ENCODE measurements at places on chromosomes 12 and 14.

DNA sequence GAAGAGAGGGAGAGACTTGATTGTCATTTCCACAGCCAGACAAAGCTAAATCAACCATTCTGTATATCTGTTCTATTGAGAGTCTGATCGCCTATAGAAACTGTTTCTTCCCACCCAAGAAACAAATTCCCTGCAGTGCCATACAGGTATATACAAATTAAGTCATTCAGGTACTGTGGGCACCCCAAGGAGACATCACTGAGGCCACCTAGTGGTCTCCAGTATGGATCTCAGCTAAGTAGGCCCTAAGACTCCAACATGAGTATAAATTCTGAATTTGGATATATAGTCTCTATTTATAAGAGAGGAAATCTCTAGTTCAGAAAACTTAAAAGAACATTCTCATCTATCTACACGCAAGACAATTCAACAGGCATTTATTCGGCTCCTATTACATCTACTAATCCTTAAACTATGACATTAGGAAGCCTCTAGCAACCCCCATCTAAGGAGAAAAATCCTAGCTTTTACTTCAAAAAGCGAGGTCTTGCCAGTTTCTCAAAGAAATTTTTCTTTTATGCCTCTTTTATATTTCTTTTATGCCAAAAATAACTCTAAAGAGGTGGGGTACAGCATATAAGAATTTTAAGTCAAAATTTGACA, 62.6 kb downstream of the DCAF5 start:
- DNase-seq = peak; percentile 38

- peak; percentile 67 for DNase-seq
Measured at GRCh38 chr12:44875954-44876543, at the start of gene NELL2. Gene NELL2 (minus strand): TSS chr12:44876315. CDS start chr12:44875869, 446 bp downstream.

DNA sequence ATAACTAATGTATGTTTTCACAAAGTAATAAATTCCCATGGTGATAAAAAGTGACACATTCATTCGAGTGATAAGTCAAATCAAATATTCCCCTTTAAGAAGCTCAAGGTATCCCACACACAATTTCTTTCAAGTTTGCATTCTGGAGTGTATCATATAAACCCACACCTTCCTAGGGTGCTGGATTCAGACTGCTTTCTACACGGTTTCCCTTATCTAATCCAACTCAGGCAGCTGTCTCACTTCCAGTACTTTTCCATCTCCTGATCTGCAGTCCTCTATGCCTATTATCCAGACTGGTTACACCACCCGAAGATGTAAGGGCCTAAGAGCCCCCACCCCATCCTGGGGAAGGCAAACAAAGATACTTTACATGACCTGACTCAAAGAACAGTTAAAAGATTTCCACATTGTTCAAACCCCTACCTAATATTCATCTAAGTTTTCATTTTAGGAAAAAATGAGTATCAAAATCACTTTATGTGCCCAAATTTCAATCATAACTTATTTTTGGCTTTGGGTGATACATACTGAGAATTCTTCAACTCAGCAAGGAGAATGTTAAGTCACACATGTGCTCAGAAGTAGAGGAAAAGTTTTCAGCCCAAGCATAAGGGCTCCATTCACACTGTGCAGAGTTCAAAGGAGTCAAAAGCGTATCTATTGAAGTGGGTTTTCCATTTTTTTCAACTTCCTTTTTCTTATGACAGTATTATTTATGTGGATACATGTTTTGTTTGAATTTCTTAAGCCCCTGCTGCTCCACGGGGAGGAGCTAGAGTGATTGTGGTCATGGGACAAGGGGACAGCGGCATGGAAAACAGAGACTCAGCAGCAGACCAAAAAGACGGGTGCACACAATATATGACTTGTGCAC, 41.8 kb downstream of the CORO1C start:
- peak; percentile 65 for DNase-seq

DNA sequence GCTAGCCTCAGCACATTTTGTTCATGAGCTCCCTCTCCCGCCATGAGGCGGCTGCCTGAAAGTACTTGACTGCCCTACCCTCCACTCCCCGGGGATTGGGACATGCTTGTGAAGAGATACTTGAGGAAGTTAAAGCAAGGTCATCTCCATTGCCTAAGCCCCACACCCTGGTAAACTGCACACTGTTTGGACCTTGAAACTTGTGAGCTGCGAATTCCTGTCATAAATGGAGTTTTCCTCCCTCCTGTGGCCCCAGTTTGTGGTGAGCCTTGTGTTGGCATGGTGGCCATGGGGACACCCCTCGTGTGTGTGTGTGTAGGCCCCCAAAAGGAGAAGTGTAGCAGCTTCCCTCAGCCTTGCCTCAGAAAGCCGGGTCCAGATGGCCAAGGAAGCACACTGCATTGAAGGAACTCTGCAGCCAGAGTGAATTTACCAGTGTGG, 395.5 kb downstream of the ZFP36L1 start:
- peak; percentile 43 for DNase-seq

GRCh38 chr12:84561351-84561750, 351.2 kb downstream of the SLC6A15 start:
- no peak for DNase-seq

GRCh38 chr12:78457938-78458337, 406.6 kb upstream of the SYT1 start:
- no peak for DNase-seq

GRCh38 chr14:61203081-61203753, 77.9 kb downstream of the TMEM30B start:
- DNase-seq = no peak

DNA sequence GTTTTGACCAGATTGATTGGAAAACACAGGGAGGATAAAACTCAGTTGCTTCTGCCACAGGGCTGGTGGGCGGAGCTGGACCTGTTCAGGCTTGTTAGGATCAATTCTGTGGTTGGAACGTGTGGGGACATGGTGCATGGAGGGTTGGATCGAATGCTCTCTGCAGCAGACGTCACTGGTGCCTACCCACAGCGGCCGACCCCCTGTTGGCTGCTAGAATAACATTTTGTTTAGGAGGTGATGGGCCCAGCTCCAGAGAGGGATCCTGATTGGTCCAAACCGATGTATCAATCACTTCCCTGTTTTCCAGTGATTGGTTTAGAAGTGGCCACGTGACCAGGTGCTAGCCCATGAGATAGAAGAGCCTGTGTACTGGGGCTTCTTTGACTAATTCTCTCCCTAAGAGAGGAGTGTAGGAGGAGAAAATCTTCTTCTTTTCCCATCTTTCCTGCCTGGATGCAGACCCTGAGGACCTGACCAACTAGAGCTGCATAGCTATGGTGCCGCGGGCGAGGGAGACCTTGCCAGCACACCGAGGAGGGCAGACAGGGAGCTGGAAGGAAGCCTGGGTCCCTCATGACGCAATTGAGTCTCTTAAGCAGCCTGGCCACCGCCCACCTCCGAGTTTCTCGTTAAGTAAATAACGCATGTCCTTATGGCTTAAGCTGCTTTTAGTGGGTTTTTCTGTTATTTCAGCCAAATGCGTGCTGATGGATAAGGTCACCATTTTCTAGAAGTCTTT, 163.5 kb downstream of the AACS start:
- peak; percentile 23 for DNase-seq

GRCh38 chr14:105223260-105223659, 25.1 kb upstream of the BTBD6 start:
- DNase-seq = no peak

DNA sequence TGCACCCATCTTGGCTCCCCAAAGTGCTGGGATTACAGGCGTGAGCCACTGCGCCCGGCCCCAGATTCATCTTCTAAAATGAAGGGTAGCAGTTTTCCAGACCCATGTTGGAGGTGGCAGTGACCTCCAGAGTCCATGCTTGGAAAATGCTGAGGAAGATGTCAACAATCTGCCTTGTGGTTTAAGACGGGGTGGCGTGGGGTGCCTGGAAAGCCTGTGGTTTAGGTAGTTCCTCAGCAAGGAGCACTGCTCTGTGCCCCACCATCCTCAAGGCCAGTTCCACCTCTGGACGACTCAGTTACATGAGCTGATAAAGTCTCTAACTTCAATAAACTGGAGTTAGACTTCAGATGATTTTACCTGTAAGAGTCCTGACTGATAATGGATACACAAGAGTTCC, 48.6 kb downstream of the DRAM1 start:
- no peak for DNase-seq

DNA sequence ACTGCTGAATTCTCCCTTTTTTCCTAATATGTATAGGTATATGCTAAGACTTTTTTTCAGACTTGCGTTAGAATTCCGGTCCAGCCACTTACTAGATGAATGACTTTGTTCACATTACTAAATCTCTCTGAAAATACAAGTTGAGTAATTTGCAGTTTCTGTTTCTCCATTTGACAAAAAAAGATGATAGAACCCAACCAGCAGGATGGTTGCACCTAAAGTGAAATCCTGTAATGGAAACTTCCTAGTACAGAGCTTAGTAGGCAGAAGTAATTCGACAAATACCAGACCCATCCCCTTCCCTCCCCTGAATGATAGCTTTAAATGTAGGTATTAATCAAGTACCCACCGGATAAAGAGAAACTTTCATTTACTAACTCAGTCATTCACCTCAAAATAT, 113.6 kb upstream of the RAP1B start:
- no peak for DNase-seq

GRCh38 chr14:26204366-26204727, 393.5 kb downstream of the NOVA1 start:
- no peak for DNase-seq

GRCh38 chr14:81070511-81070910, 115.1 kb downstream of the TSHR start:
- no peak for DNase-seq

DNA sequence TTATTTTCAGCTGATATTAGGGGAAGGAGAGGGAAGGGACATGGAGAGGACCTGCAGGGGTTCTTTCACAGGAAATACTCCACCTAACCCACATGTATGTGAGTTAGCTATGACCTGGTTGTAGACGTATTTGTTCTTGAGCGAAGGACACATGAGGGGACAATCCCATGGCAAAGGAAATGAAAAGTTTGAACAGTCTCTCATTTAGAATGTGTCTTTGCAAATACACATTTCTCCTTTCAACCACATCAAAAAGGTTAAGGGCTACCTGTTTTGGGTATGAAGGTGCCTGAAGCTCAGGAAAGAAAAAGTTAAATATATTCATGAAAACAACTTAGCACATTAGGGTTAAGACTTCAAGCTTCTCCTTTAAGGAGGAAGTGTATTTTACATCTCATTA, 7.4 kb downstream of the PYGL start:
- no peak for DNase-seq

DNA sequence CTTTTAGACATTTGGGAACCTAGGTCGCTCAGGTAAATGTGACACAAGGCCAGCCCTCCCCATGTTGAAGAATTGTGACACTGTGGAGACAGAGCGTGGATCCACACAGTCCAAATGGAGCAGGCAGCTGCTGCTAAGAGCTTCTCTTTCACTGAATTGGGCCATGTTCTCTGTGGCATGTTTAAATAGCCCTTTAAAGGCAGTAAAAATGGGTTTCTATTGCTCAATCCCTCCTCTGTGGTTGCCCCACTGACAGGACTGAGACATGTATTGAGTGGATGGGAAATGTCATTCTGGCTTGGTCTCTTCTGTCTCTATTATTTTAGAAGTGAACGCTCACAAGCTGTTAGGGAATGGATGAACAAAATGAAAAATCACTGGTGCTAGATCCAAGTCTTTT, 84.0 kb upstream of the PRICKLE1 start:
- no peak for DNase-seq

DNA sequence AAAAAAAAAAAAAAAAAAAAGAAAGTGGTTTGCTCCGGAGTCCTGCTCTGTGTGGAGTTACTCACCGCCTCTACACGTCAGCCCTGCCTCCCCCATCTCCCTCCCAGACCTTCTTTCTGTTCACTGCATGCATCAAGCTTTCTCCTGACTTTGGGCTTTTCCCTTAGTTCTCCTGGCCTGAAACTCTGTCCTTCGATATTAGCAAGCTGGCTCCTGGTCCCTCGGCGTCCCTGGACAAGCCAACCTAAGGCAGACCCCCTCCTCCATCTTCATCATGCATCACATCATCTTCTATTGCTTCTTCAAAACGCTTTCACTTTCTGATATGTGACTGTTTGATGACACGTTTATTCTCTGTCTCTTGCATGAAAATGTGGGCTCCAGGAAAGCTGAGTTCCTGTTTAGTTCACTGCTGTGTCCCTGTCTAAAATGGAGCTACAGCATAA, 40.6 kb downstream of the SLC15A4 start:
- no peak for DNase-seq

DNA sequence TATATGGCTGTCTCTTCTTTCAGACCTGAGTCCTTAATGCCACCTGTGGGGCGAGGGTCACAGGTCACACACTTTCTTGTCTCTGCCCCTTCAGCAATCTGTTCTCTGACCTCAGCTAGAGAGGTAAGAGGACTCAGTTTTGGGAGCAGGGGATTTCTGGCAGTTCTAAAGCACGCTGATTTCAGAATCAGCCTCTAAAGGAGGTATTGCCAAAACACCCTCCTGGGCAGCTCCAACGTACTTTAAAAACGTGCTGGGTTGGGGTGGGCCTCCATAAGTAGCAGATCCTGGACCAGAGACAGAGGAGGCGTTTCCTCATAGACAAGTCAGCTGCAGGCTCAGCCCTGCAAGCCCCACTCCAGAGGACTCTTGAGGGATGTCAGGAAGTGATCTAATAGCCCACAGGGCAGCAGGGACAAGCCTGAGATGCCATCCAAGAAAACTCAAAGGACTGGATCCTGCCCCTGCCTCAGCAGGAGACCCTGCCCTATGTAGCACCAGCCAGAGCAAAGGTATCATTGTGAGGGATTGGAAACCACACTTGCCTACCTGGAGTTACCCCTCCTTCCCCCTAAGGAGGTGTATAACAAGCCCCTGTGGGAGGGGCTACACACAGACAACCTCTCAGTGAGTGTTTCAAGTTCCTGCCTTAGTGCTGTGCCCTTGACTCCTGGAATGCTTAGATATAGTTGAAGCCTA, 8.5 kb downstream of the CTDSP2 start:
- no peak for DNase-seq

- DNase-seq = no peak
Measured at GRCh38 chr12:21992823-21993222, 51.6 kb upstream of the ABCC9 start.

DNA sequence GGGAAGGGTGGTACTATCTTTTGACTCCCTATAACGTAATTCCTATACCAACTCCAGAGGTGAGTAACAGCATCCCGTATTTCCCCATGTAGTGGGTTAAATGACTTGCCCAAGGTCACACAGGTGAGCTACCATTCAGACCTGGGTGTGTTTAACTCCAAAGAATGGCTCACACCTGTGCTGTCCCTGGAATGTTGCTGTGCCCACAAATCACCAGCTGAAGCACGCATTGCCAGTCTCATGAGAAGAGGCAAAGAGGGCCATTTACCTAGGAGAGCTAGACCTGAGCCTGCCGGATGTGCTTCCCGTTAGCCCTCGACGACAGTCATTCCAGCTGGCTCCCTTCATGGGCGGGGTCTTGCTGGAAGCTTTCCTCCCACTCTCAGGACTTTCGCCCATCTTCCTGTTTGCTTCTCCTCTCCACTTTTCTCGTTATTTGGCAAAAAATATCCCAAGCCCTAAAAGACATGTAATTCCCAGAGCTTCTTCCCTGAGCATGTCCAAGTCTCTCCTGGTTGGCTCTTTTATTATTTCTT, 106.6 kb upstream of the VASH1 start:
- DNase-seq = no peak

- DNase-seq = no peak
Measured at GRCh38 chr12:58965568-58965967, 45.3 kb upstream of the LRIG3 start.

GRCh38 chr12:123936956-123937706, 35.5 kb downstream of the CCDC92 start:
- no peak for DNase-seq

- DNase-seq = no peak
Measured at GRCh38 chr12:102539651-102540553, 59.5 kb upstream of the IGF1 start.

GRCh38 chr14:99257673-99258221, 14.2 kb downstream of the BCL11B start:
- DNase-seq = no peak

Data from putamen (tissue), 1 donor.